C1 segment of cervical spinal cord (tissue), 14 donors: ENCODE measurements at places on chromosomes 3 and 15.

DNA sequence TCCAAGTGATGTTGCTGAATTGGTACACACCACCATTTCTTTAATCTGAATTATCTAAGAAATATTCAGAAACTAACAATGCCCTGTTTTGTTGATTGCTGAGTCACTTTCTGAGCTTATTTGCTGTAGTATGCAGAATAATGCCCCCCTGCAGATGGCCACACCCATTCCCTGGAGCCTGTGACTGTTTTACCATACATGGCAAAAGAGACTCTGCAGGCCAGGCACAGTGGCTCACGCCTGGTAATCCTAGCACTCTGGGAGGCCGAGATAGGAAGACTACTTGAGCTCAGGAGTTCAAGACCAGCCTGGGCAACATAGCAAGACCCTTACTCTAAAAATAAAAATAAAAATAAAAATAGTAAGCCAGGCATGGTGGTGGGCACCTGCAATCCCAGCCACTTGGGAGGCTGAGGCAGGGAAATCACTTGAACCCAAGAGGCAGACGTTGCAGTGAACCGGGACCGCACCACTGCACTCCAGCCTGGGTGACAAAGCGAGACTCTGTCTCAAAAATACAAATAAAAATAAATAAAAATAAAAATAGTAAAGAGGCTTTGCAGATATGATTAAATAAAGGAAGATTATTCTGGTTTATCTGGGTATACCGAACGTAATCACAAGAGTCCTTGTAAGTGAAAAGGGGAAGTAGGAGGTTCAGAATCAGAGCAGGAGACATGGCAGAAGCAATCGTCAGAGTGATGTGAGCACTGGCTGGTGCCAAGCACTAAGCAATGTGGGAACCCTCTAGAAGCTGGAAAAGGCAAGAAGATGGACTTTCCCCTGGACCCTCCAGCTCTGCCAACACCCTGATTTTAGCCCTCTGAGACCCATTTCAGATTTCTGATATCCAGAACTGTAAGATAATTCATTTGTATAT is 19.0 kb downstream of the PCYT1A start:
- DNase-seq, result no peak

GRCh38 chr15:62503451-62503850 is 338.4 kb upstream of the C2CD4B start:
- DNase-seq, result peak; percentile 11

DNA sequence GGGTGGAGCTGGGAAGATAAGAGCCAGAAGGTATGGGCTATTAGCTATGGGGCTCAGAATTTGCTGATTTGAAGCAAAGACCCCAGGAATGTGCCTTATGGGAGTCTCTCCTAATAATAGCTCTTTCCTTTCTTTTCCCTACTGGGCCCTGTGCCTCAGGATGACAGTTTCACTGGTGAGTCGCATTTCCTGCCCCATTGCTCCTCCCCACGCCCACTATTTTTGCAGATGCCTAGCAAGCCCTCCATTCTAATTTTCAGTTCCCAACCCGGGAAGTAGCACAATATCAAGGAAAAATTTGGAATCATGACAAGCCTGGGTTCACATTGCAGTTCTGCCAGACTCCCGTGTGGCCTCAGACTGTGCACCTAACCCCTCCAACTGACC is 583 bp downstream of the IL17RE start:
- no peak for DNase-seq

GRCh38 chr3:123568034-123568433 is 16.8 kb downstream of the HACD2 start:
- DNase-seq, result peak; percentile 25

DNA sequence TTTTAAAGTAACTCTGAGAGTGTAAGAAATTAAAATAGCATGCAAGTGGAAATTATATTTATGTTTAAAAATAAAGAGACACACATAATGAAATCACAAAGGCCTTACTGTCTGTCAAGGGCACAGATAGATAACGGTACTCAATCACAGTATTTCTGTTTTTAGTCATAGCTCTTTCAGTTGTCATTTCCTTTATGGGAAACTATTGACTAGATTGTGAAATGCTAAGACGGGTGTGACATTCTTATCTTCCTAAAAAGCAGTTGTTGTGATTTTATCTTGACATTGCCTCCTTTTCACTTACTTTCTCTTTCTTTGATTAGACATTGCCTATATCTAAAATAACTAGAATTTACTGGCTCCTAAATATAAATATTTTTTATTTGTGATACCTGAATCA is 100.1 kb upstream of the PLSCR5 start:
- DNase-seq, result no peak

DNA sequence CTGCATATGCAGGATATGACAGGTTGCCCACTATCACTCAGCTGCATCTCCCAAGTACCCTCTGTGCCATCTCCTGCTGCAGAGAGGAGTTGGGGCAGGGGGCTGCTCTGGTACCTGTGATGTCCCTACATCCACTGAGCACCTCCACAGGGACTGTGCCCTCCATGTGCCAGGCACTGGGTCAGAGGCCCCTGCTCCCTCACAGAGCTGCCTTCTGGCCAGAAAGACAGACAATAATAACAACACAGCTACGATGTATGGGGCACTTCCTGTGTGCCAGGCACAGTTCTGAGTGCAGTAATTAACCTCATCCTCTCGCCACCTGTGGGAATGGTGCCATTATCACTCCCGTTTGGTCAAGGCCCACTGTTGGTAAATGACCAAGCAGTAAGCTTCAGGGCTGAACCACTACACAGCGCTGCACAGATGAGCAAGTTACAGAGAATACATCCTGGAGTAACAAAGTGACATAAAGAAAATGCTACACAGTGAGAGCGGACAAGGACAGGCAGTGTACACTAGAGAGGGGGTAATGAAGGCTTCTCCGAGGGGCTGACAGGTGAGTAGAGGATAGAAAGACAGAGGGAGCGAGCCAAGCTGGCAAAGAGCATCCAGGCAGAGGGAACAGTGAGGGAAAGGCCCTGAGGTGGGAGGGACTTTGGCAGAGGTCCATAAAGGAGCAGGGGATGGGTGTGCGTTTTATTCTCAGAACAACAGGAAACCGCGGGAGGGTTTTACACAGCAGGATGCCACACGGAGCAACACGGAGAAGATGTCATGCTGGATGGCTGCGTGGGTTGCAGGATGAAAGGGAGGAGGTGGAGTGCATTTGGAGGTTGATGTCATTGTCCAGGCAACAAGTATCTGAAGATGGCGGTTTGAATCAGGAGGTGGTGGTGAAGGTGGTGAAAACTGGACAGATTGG is 13.6 kb downstream of the WNT7A start:
- DNase-seq, result no peak
